ENCODE measurements at places on chromosomes 3 and 15. TPM values are rescaled to one million over a fixed set of nuclear protein-coding genes. Genes with fewer than 3 reads are reported as not detected.

LHFPL4 gene
- 6.7 TPM for total RNA-seq

CHRNA5 gene
- total RNA-seq = 14.0 TPM

MAP6D1 gene
- 4.0 TPM for total RNA-seq

KATNBL1 gene
- 71.8 TPM for total RNA-seq

BHLHE40 gene
- total RNA-seq = 232 TPM

WWTR1 gene
- 18.6 TPM for total RNA-seq

CHRFAM7A gene
- 1.1 TPM for total RNA-seq

- DNase-seq = no peak
- H3K4me1 ChIP-seq = peaks cover 8% of the 10 kb centered on the region
- no peaks in the 10 kb centered on the region for H3K36me3 ChIP-seq
- no peaks in the 10 kb centered on the region for H3K27me3 ChIP-seq
These were observed 36.4 kb downstream of the EXOG start for GRCh38 chr3:38532529-38532928.

DNA sequence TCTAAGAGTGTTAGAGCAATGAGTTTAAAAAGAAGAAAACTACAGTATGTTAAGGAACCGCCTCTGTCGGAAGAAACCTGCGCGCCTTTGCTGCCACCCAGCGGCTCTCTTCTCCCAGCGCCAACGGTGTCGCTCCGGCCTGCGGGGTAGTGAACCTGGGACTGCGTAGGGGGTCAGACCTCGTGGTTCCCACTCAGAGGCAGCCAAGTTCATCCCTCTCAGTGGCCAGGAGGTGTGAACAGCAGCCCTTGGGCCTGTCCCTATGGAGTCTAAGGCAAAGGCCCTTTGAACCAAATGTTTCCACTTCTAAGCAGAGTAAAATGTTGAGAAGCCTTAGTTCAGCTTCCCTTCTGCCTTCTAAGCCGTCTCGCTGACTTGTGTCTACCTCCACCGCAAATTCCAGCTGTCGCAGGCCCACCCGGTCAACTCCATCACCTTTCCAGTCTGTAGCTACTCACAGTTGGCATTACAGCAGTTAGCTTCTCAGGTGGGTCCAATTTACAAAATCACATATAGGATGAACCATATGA, 980 bp upstream of the RAB27A start:
- no peaks in the 10 kb centered on the region for H3K36me3 ChIP-seq
- H3K4me3 ChIP-seq = peak overlapping the region; percentile 91
- peak; percentile 96 for DNase-seq
- no peaks in the 10 kb centered on the region for H3K27me3 ChIP-seq
- no peaks in the 10 kb centered on the region for H3K4me1 ChIP-seq

- DNase-seq = no peak
- H3K36me3 ChIP-seq = no peaks in the 10 kb centered on the region
- peaks cover 14% of the 10 kb centered on the region for H3K4me1 ChIP-seq
- H3K4me3 ChIP-seq = no peak overlapping the region
- no peaks in the 10 kb centered on the region for H3K27me3 ChIP-seq
These were observed 119.3 kb upstream of the BFSP2 start for GRCh38 chr3:133280586-133280985.

GRCh38 chr15:87131067-87131466, 1051.4 kb downstream of the AGBL1 start:
- H3K36me3 ChIP-seq = no peaks in the 10 kb centered on the region
- H3K27me3 ChIP-seq = no peaks in the 10 kb centered on the region
- H3K27ac ChIP-seq = no peak overlapping the region
- no peaks in the 10 kb centered on the region for H3K4me1 ChIP-seq
- no peak for DNase-seq

- H3K4me1 ChIP-seq = no peaks in the 10 kb centered on the region
- no peaks in the 10 kb centered on the region for H3K36me3 ChIP-seq
- H3K27ac ChIP-seq = no peak overlapping the region
- DNase-seq = no peak
These were observed 41.6 kb downstream of the PIK3CA start for GRCh38 chr3:179189759-179190158.

DNA sequence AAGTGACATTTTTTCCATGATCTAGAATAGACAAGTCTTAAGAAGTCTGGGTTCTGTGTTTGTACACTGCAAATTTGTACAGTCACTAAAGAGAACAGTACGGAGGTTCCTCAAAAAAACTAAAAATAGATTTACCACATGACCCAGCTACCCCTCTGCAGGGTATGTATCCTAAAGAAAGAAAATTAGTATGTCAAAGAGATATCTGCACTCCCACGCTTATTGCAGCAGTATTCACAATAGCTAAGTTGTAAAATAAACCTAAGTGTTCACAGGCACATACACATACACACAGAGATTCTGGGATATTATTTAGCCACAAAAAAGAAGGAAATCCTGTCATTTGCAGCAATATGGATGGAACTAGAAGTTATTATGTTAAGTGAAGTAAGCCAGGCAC, 120.4 kb downstream of the ZIC1 start:
- H3K36me3 ChIP-seq = no peaks in the 10 kb centered on the region
- DNase-seq = no peak
- H3K4me1 ChIP-seq = no peaks in the 10 kb centered on the region
- no peak overlapping the region for H3K27ac ChIP-seq
- H3K27me3 ChIP-seq = no peaks in the 10 kb centered on the region

- H3K4me3 ChIP-seq = no peak overlapping the region
- H3K4me1 ChIP-seq = no peaks in the 10 kb centered on the region
- no peak overlapping the region for H3K27ac ChIP-seq
- H3K36me3 ChIP-seq = no peaks in the 10 kb centered on the region
- no peak for DNase-seq
- no peaks in the 10 kb centered on the region for H3K27me3 ChIP-seq
These were observed 196.7 kb upstream of the TPRG1 start for GRCh38 chr3:188974856-188975599.

- DNase-seq = no peak
- H3K4me3 ChIP-seq = no peak overlapping the region
- H3K27ac ChIP-seq = no peak overlapping the region
- H3K4me1 ChIP-seq = no peaks in the 10 kb centered on the region
These were observed 403.8 kb upstream of the EPHA3 start for GRCh38 chr3:88703501-88704059.

DNA sequence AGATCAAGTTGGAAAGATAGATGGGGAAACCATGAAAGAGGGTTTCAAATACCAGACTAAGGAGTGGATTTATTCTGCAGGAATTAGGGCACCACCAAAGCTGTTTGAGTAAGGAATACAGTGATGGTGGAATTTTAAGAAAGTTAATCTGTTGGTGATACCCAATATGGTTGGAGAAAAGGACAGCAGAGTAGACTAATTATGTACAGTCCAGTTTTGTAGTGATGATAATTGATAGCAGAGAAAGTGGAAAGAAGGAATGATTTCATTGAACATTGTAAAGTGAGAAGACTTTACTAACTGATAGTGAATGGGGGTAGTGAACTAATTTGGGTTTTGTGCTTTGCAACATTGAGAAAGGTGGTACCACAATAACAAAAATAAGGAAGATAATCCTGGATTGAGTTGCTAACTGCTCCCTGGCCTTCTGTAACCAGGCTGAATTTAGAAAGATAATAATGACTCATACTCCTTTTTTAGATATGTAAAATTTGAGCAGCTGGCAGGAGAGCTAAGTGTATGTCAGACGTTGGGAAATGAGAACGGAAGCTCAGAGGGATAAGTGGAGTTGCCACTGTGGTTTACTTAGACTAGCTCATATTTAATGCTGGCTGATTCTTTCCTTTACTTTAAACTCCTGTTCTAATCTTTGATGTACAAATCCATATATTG, 16.9 kb downstream of the TCAIM start:
- no peak overlapping the region for H3K4me3 ChIP-seq
- H3K27me3 ChIP-seq = no peaks in the 10 kb centered on the region
- no peaks in the 10 kb centered on the region for H3K36me3 ChIP-seq
- no peak overlapping the region for H3K27ac ChIP-seq
- H3K4me1 ChIP-seq = no peaks in the 10 kb centered on the region

GRCh38 chr3:50242381-50242770, 6.4 kb downstream of the GNAI2 start:
- H3K27me3 ChIP-seq = no peaks in the 10 kb centered on the region
- H3K4me1 ChIP-seq = peaks cover 47% of the 10 kb centered on the region
- H3K4me3 ChIP-seq = no peak overlapping the region

- peak overlapping the region; percentile 76 for H3K4me3 ChIP-seq
- no peaks in the 10 kb centered on the region for H3K36me3 ChIP-seq
- no peaks in the 10 kb centered on the region for H3K4me1 ChIP-seq
- peaks cover 27% of the 10 kb centered on the region for H3K27me3 ChIP-seq
These were observed 728 bp downstream of the TRANK1 start for GRCh38 chr3:36944012-36944640.

GRCh38 chr3:188326111-188326510, 172.2 kb downstream of the LPP start:
- DNase-seq = no peak
- no peak overlapping the region for H3K4me3 ChIP-seq
- peaks cover 36% of the 10 kb centered on the region for H3K36me3 ChIP-seq
- H3K4me1 ChIP-seq = no peaks in the 10 kb centered on the region

GRCh38 chr3:73461547-73461946, 163.2 kb downstream of the PDZRN3 start:
- no peak for DNase-seq
- no peaks in the 10 kb centered on the region for H3K36me3 ChIP-seq
- H3K27ac ChIP-seq = no peak overlapping the region
- H3K27me3 ChIP-seq = no peaks in the 10 kb centered on the region

DNA sequence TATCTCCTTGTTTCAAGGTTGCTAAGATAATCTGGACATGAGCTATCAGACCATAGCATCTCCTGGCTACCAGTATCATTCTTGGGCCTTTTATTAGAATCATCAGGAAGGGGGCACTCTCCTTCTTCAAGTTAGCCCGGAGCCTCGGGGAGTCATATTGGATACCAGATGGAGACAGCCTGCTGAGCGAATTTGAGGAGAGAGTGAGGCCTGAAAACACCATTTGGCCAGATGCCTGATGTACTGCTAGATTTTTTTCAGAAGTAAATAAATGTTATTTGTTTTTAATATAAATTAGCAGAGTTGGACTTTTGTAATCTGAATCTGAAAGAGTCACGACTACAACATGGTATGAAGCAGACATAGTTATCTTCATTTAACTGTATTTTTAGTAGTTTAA, 848.6 kb downstream of the IGSF11 start:
- no peaks in the 10 kb centered on the region for H3K36me3 ChIP-seq
- no peaks in the 10 kb centered on the region for H3K4me1 ChIP-seq
- no peaks in the 10 kb centered on the region for H3K27me3 ChIP-seq
- DNase-seq = no peak
- H3K27ac ChIP-seq = no peak overlapping the region

DNA sequence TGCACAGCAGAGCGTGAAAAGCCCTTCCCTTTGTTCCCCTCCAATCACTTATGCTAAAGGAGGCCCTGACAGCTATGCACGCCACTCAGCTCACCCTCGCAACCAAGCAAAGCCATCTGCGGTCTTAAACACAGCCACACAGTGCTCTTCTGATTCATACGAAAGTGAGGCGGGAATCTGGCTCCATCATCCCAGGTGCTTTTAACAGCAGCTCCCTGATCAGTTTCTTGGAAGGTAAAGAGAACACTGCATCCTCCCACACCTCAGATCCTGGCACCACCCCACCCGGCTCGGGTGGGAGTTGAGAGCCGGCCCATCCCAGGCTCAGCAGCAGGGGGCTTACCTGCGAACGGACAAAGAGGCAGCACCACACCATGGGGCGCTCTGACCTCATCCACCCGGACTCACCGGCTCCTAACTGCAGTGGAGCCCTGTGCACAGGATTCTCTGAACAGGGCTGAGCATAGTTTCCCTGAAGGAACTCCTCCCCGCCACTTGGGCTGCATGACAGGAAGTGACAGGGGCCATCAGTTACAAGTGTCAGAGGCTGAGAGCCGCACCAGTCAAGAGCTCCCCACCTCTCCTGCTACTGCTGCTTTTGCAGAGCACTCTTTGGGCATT, 114.3 kb upstream of the ARHGEF3 start:
- no peak overlapping the region for H3K4me3 ChIP-seq
- H3K4me1 ChIP-seq = no peaks in the 10 kb centered on the region
- no peaks in the 10 kb centered on the region for H3K36me3 ChIP-seq
- no peak overlapping the region for H3K27ac ChIP-seq
- DNase-seq = peak; percentile 73
- H3K27me3 ChIP-seq = no peaks in the 10 kb centered on the region

GRCh38 chr3:130759692-130760338, 13.2 kb upstream of the PIK3R4 start:
- H3K27ac ChIP-seq = no peak overlapping the region
- H3K4me1 ChIP-seq = no peaks in the 10 kb centered on the region
- no peaks in the 10 kb centered on the region for H3K27me3 ChIP-seq
- DNase-seq = peak; percentile 72
- H3K4me3 ChIP-seq = no peak overlapping the region

DNA sequence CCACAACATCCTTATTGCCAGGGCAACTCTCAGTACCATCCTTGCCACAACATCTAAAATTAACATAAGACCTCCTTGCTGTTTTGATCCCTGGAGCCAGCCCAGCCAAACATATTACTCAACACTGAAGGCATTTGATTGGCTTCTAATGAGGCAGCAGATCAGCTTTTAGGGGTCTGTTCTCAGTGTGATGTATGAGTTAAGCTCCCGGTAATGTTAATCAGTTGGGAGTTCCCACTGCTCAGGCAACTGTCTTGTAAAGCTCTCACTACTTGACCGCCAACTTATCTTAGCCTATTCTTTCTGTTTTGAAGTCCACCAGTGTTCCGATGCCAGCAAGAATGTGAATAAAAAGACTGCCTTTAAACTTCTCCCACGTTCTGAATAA, 158.9 kb downstream of the FOXB1 start:
- H3K27ac ChIP-seq = no peak overlapping the region
- H3K27me3 ChIP-seq = no peaks in the 10 kb centered on the region
- H3K4me3 ChIP-seq = no peak overlapping the region
- no peaks in the 10 kb centered on the region for H3K4me1 ChIP-seq
- H3K36me3 ChIP-seq = no peaks in the 10 kb centered on the region

Measured in endodermal cell (in vitro differentiated cells).